ENCODE measurements at places on chromosomes 3 and 15.

DNA sequence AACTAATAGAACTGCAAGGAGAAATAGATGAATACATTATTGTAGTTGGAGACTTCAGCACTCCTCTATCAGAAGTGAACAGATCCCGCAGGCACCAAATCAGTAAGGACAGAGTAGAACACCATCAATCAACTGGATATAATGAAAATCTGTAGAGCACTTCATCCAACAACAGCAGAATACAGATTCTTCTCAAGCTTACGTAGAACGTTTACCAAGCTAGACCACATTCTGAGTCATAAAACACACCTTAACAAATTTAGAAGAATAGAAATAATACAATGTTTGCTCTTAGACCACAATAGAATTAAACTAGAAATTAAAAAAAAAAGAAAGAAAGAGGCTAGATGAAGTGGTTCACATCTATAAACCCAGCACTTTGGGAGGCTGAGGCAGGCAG, 70.7 kb upstream of the NEDD4 start:
- DNase-seq = no peak

DNA sequence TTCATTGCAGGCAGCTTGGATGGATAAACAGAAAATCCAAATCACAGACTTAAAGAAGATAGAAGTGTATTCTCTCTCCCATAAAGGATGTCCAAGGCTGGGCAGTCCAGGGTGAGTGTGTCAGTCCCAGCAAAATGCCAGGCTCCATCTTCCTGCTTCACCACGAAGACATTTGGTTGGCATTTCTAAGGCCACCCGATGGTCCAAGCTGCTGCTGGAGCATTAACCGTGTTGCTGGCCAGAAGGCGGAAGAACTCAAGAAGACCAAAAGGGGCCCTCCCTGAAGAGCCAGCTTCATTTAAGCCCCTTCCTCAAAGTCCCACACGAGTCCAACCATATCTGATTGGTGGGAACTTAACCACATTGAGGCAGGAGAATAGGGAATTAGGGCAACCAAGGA, 3.0 kb upstream of the CYP11A1 start:
- no peak for DNase-seq

GRCh38 chr3:45730409-45731154, 41.4 kb downstream of the SACM1L start:
- no peak for DNase-seq

DNA sequence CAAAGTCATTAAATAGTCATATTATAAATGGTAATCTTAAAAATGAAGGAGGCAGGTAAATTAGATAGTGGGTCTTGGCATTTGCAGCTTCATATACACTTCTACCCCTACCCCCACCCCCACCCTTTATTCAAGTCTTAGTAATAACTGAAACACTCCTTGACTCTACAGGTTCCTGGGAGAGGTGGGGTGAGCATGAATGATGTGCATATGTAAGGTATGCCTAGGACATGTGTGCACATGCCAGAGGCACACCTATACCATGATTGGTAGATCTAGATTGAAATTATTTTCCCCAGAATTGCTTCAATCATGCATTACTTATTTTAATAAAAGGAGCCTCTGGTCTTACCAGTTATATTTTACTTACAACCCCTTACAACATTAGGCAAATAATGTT, 40.1 kb upstream of the PDCD6IP start:
- no peak for DNase-seq

GRCh38 chr15:92028389-92028724, 174.8 kb downstream of the SLCO3A1 start:
- DNase-seq = no peak

GRCh38 chr15:44794072-44794471, 57.7 kb downstream of the TRIM69 start:
- no peak for DNase-seq

- no peak for DNase-seq
Measured at GRCh38 chr3:54563501-54564200, 364.2 kb downstream of the LRTM1 start.

DNA sequence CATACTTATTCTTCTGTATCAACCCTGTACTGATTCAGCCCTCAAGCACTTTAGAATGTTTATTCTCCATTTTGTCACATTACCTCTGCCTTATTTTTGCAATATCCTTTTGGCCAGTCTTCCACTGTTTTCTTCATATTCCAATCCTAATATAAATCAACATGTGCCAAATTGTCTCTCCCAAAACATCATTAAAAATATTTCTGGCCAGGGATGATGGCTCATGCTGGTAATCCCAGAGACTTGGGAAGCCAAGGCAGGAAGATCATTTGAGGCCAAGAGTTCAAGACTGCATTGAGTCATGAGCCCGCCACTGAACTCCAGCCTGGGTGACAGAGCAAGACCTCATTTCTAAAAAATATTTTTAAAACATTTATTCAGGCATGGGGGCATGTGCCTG, 641.4 kb upstream of the CBLB start:
- DNase-seq = no peak

- no peak for DNase-seq
Measured at GRCh38 chr15:83844742-83845141, 190.8 kb downstream of the ADAMTSL3 start.

DNA sequence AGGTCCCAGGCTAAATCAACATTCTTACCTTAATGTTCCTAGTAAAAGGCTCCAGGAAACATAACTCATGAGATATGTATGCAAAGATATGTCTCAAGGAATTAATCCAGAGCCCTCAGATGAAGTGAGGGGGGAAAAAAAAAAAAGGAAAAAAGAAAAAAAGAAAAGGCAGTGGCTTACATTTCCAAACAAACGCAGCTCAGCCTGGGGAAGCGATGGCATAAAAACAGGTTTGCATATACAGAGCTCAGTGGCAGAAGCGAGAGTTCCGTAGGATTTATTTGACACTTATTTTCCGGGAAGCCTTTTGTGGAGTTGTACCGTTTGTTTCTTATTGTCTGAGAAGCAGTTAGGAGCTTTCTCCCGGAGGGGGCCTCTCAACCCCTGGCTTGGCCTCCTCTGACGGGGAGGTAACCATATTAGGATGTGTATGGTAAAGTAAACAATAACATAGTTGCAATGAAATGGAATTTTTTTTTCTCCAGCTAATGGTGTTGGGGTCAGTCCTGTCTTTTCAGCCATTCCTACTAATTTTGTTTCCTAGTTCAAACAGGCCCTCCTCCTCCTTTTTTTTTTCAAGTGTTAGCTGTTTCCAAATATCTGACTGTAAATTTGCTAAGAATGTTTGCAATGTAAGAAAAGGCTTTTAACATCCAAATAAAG, 338.6 kb downstream of the FOXP1 start:
- DNase-seq = peak; percentile 57

- peak; percentile 75 for DNase-seq
Measured at GRCh38 chr15:60932051-60932915, 296.8 kb downstream of the RORA start.

DNA sequence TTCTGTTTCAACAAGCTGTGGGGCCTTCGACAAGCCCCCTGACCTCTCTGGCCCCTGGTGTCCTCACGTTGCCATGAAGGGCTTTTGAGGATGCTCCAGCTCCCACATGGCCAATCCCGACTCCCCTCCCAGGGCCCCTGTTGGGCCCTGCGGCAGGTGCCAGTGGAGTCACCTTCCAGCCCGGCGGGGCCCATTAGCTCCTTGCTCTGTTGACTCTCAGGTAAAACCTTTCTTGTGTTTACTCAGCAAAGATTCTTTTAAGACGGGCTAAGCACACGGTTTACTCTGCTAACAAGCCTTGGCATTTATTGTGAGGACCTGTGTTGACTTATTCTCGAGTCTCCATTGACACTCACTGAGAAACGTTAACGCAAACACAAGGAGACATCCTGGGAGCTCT, 15.0 kb downstream of the RPLP1 start:
- no peak for DNase-seq

GRCh38 chr3:19190602-19191001, 42.3 kb downstream of the KCNH8 start:
- no peak for DNase-seq

DNA sequence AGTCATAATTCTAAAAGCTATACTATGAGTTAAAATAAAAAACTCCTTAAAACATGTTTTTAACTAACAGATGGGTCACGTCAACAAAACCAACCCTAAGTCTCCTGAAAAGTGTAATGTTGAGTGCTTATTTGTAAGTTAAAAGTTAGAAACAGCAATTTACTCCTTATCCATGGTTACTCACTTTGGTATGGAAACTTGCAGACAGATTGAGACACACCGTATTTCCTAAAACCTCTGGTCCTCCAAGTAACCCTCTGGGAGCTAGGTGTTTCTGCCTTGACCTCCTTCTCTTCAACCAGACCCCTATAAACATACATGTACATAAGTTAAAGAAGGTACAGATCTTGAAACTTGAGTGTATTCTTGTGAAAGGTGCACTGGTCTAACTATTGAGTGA, 3.1 kb downstream of the COL8A1 start:
- DNase-seq = no peak

DNA sequence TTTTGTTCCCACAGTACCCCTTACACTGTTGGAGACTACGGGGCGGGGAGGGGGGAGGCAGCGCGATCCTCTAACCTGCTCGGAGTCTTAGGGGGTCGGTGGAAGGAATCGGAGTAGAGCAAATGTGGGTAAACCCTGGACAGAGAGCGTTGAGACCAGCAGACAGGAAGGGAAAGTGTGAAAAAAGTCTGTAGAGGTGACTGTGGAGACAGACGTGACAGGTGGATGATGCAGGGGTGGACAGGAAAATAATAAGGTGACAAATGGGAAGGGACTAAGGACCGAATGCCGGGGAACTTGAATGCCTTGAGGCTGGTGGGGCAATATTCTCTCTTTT, 424 bp downstream of the EAF2 start:
- DNase-seq = no peak

- no peak for DNase-seq
Measured at GRCh38 chr3:188697127-188697526, 474.6 kb upstream of the TPRG1 start.

DNA sequence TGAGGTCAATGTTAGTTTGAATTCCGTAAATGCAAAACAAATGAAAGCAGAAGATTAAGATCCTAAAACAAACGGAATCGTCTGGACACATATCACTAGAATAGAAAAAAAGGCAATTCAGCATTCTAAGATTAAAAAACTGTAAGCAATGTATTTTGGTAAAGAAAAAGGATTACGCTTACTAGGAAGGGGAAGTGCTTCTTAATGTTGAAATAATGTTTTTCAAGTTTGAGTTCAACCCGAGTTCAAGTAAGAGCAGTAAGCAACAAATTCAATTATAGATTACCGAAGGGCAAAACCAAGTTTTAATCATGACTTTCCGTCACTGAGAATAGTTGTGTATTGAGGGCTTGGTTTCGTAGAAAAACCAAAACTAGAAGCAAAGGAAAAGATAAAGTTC, 637 bp downstream of the CIP2A start:
- peak; percentile 8 for DNase-seq

DNA sequence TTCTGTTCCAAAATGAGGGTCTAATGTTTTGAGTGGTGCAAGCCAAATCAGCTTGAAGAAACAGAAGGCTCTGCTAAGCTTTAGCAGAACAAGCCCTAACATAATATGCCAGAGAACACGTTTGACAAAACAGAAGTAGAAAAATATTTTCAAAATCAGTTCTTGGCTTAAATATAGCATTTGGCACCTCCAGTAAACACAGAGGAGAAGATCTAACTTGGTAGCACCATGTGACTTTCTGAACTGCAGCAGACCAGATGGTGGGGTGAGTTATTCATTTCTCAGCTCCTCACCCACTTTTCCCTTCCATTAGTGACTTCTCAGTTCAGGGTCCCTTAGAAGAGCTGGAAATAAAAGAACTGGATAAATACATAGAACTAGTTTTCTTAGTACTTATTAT, 395.8 kb downstream of the MAGI1 start:
- DNase-seq = no peak

GRCh38 chr15:77064539-77065308, 6.2 kb downstream of the TSPAN3 start:
- DNase-seq = no peak

- no peak for DNase-seq
Measured at GRCh38 chr3:137108699-137109440, 151.1 kb downstream of the IL20RB start.

GRCh38 chr3:32374788-32375595, 16.7 kb upstream of the CMTM7 start:
- peak; percentile 78 for DNase-seq

- DNase-seq = no peak
Measured at GRCh38 chr3:119296727-119297122, 2.5 kb downstream of the ARHGAP31 start.

GRCh38 chr3:17806876-17807275, 64.4 kb upstream of the TBC1D5 start:
- no peak for DNase-seq

GRCh38 chr3:159649951-159650350, 338.7 kb upstream of the IL12A start:
- no peak for DNase-seq

DNA sequence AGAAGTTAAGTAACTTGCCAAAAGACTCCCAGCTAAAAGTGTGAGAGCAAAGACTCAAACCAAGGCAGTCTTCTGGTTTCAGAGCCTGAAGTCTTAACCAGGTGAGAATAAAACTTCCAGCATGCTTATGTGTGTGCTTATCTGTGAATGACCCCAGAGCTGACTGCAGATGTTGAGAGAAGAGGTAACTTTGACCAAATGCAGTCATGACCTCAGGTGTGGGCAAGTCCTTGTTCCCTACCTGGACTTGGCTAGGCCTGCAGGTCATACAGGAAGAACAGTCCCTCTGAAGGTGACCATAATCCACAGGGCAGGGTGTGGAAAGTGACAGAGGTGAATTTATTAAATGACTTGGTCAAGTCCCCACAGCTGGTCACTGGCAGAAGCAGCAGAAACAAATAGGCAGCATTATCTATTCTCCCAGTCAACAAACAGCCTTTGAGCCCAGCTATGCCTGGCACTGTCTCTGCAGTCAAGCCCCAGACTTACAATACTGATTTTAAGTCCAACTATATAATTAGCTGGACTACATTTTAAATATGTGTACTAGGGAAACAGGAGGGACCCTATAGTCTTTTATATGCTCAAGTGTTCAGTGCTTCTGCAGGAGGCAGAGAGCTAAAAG, 3.0 kb upstream of the CPEB1 start:
- DNase-seq = no peak

GRCh38 chr15:39331584-39331983, 249.3 kb upstream of the THBS1 start:
- DNase-seq = no peak

DNA sequence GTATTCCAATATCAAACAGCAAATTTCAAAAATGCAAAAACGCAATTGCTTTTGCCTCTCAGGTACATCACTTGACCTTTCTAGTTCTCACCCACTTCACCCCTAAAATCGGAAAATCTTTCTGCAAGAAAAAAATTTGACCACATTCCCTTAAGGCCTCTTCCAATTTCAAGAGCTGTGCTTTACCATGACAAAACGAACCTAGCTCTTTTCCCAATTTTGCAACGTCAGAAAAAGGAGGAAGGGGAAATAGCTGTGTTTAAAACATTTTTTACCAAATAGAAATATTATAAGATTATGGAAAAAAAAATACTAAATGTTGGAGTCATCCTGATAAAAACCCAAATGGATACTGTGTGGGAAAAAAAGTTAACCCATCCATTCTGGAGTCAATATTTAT, 1.1 kb upstream of the NR2C2 start:
- DNase-seq = no peak

GRCh38 chr3:112333381-112334317, 693 bp downstream of the CD200 start:
- DNase-seq = no peak

GRCh38 chr15:88394553-88395145, 72.5 kb downstream of the MRPL46 start:
- no peak for DNase-seq
